Neural progenitor cell (in vitro differentiated cells): ENCODE measurements at places on chromosomes 12 and 14. TPM values are rescaled to one million over a fixed set of nuclear protein-coding genes. Genes with fewer than 3 reads are reported as not detected.

MGP gene
- total RNA-seq = not detected in 2 replicates

DNA sequence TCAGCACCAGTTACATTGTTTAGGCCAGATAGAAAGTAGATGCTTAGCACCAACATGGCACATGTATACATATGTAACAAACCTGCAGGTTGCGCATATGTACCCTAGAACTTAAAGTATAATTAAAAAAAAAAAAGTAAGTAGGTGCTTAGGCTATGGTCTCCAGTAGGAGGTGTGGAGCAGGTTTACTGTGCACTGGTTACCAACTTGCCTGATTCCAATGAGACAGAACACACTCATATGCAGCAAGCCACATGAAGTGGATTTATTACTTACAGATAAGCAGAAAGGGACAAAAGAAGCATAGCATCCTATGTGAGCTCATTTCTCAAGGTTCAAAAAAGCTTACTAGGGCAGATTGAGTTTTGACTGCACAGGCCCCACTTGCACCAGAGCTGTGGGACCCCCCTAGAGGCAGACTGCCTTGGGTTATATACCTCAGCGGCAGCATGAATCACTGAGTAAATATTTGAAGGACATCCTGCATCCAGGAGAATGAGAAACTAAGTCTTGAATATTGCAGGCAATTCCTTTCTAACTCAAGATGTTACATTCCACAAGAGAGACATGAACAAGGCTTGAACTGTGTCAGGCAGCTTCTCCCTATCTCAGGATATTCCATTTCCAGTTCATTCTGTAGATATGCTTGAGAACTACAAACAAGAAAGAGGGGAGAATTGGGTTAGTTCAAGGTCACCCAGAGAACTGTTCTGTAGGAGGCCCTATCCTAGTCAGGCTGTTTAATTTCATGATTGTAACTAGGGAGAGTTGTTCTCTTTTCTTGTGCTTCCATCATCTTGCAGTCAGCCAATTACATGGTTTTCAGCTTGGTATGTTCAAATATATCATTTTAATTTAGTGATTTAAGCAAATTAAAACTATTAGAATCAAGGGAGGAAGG is 30.1 kb downstream of the LRFN5 start:
- no peaks in the 10 kb centered on the region for H3K4me1 ChIP-seq
- no peak overlapping the region for H3K4me3 ChIP-seq
- no peak overlapping the region for H3K27ac ChIP-seq
- no peak for DNase-seq
- H3K36me3 ChIP-seq = no peaks in the 10 kb centered on the region

- no peaks in the 10 kb centered on the region for H3K36me3 ChIP-seq
- H3K4me1 ChIP-seq = peaks cover 31% of the 10 kb centered on the region
- no peak for DNase-seq
Observed at GRCh38 chr12:116616536-116617248, 57.5 kb downstream of the MAP1LC3B2 start.

GLT1D1 gene
- 5.4 and 7.9 TPM in 2 replicates for total RNA-seq

SALL2 gene
- total RNA-seq = 263 and 394 TPM in 2 replicates

GRCh38 chr14:24437020-24437735 is 5.4 kb downstream of the SDR39U1 start:
- no peaks in the 10 kb centered on the region for H3K36me3 ChIP-seq
- H3K4me3 ChIP-seq = no peak overlapping the region
- H3K4me1 ChIP-seq = peaks cover 9% of the 10 kb centered on the region
- no peak for DNase-seq
- no peaks in the 10 kb centered on the region for H3K27me3 ChIP-seq
- no peak overlapping the region for H3K27ac ChIP-seq

STAB2 gene
- not detected in 2 replicates for total RNA-seq
